ENCODE measurements at places on chromosomes 5 and 9. TPM values are rescaled to one million over a fixed set of nuclear protein-coding genes. Genes with fewer than 3 reads are reported as not detected.

LHX3 gene
- 0.50 TPM for total RNA-seq

TGFBR1 gene
- total RNA-seq: 53.3 TPM

GLRA1 gene
- 5.1 TPM for total RNA-seq

- no peak for DNase-seq
These were observed 57.4 kb upstream of the JAK2 start for GRCh38 chr9:4927701-4928100.

DNA sequence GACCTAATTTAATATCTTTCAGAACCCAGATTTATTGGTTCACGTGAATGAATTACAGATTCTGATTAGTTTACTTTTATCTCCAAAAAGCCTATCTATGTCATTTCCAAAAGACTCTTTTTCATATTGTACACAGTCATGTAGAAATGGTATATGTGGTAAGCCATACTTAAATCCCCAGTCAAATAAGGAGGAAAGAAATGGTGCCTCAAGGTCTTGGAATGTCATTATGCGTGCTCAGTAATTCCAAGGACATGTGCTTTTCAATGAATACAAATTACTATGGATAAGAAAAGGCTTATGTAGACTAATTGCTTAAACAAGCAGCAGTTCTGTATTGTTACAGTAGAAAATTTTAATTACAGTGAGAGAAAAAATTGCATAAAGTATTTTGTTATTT, 64.1 kb upstream of the TYRP1 start:
- no peak for DNase-seq

GRCh38 chr5:32628049-32628844, 42.9 kb downstream of the SUB1 start:
- no peak for DNase-seq

DNA sequence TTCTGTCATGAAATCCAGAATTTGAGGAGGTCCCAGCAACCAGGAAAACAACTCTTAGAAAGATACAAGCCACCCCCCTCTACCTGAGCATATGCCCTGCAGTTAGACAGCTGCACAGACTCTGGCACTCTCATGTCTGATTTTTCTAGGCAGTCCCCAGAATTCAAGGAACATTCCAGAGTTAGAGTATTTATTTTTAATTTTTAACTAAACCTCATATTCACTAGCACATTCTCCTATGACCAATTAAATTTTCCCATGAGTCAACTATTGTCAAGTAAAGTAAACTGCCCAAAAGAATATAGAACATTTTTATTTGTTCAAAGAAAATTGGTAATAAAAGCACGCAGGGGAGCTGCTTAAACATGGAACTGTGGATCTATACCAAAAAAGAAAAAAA, 490.5 kb upstream of the SEMA6A start:
- no peak for DNase-seq

DNA sequence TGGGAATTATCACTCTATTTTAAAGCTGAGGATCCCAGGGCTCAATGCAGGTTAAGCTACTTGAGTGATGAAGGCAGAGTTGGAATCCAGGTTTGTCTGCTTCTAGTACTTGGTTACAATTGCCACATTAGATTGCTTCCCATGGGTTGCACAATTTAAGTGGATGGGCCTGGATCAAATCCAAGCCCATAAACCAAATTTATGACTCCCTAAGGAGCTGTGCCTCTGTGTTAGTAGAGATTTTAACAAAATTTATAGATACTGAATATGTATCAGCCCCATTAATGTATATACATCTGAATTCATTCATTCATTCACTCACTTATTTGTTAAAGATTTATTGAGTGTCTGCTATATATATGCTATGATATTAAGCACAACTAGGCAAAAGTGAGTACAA, 332.3 kb upstream of the KLF9 start:
- no peak for DNase-seq

DNA sequence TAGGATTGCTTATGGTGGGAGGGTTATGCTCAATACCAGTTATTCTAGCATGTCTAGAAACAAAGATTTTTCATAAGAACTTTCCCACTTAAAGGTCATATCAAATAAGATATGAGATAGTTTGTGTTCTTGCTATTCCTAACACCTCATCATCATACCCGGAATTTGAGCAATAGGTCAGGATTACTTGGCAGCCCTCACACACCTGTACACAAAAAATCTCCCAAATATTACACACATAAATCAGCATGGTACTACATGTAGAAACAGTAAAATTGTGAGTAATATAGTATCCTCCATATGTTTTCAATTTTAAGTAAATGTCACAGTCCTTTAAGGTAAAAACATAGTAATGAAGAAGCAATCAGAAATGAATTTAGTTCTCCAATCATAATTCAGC, 113.7 kb downstream of the SLC25A46 start:
- no peak for DNase-seq

GRCh38 chr9:85528142-85528541, 213.6 kb downstream of the AGTPBP1 start:
- no peak for DNase-seq

DNA sequence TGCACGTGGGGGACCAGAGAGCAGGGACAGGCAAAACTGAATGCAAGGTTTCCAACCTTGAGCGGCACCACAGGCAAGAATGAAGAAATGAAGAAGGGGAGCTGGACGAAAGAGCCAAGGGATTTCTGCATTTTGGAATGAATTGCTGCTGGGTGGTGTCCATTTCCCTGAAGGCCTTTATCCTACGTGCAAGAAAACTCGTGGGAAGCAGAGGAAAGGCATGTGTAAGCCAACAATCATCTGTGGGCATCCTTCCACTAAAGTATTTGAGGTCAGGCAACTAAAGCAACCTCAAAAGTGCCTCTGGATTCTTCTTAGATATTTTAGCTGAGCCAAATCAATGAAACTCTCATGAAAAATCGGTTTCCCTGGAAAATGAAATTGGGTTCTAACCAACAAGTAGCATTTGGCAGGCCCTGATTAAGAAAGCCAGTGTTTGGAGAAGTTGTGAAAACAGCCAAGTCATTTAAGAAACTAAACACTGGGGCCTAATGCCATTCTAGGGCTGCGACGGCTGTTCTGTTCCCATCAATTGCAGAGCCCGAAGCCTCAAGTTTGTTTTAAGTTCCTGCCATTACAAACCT, 4.7 kb upstream of the TGFBI start:
- DNase-seq: no peak

- DNase-seq: no peak
These were observed 45.1 kb downstream of the GLRX start for GRCh38 chr5:95777441-95777840.

DNA sequence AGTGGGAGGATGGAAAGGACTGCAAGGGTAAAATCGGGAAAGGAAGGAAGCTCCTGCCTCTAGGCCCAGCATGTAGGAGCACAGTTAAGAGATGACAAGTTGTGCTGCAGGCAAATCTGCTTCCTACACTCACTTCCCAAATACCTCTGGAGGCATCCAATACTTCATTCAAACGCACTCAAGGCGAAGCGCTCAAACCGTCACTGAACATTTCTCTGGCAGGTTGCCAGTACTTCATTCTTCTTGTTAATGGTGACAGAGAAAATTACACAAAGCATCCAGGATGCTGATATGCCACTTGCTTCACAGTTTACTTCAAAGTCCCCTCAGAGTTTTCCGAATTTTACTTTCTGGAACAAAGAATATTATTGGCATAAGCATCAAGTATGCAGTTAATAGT, 59.8 kb downstream of the NREP start:
- DNase-seq: no peak

- DNase-seq: no peak
These were observed 22.1 kb downstream of the LCP2 start for GRCh38 chr5:170275376-170275994.

- no peak for DNase-seq
These were observed 197.2 kb downstream of the NXNL2 start for GRCh38 chr9:88732128-88732527.

GRCh38 chr5:56176155-56176798, 56.9 kb downstream of the ANKRD55 start:
- DNase-seq: peak; percentile 49

DNA sequence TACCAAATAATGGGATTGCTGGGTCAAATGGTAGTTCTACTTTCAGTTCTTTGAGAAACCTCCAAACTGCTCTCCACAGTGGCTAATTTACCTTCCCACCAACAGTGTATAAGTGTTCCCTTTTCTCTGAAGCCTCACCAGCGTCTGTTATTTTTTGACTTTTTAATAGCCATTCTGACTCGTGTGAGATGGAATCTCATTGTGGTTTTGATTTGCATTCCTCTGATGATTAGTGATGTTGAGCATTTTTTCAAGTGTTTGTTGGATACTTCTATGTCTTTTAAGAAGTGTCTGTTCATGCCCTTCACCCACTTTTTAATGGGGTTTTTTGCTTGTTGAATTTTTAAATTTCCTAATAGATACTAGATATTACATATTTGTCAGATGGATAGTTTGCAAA, 28.4 kb upstream of the SUSD1 start:
- DNase-seq: no peak

GRCh38 chr9:137009938-137010732, 13.8 kb upstream of the CLIC3 start:
- DNase-seq: no peak

- DNase-seq: no peak
These were observed 66.6 kb downstream of the DENND1A start for GRCh38 chr9:123863164-123863855.

DNA sequence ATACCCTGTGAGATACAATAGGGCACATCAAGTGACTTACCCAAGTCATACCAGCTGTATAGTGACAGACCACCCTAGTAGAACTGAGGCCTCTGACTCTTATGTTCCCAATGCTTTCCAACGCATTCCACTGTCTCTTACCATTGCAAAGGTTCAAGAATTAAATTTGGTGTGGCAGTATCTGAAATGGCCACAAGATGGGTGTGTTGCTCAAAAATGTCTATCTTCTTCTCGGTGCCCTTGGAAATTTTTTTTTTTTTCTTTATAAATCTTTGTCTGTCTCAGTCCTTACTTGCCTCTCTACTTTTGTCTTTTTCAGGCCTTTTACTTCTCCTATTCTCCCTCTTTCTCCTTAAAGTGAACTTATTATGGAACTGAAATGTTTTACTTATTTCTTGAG, 48.4 kb downstream of the GPR21 start:
- peak; percentile 38 for DNase-seq
